ENCODE measurements at places on chromosomes 2 and 18.

- DNase-seq, result no peak
Observed at GRCh38 chr2:120375251-120376020, 29.5 kb downstream of the INHBB start.

- DNase-seq, result no peak
Observed at GRCh38 chr18:65091744-65092329, 659.0 kb upstream of the CDH7 start.

DNA sequence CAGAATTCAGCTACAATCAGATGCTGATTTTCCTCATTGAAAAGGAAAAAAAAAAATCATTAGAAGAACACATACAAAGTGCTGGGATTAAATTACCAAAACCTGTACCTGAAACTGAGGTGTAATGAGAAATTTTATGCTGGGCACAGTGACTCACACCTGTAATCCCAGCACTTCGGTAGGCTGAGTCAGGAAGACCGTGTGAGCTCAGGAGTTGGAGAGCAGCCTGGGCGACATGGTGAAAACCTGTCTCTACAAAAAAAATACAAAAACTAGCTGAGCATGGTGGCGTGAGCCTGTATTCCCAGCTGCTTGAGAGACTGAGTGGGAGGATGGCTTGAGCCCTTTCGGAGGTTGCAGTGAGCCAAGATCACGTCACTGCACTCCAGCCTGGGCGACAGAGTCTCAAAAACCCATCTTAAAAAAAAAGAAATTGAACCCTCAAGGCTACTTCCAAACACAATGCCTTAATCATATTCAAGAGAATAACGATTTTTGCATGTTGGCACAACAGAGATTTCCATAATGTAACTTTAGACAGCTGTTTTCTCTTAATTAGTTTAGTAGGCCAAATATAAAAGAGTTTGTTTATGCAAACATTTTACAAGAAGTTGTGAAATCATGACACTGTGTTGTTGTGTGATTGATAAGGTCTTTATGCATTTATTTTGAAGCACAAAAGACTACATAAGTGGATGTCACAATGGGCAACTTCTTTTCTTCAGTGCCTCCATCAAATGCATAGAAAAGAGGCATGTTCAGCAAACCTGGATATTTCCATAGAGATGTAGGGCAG lies 63.9 kb downstream of the FAM161A start:
- DNase-seq, result no peak

GRCh38 chr2:230614913-230615332 lies 97.7 kb upstream of the CAB39 start:
- DNase-seq, result peak; percentile 53

GRCh38 chr2:131521961-131522781 lies 5.5 kb upstream of the CCDC74A start:
- no peak for DNase-seq

GRCh38 chr18:26545335-26546123 lies 2.8 kb downstream of the KCTD1 start:
- DNase-seq, result no peak

DNA sequence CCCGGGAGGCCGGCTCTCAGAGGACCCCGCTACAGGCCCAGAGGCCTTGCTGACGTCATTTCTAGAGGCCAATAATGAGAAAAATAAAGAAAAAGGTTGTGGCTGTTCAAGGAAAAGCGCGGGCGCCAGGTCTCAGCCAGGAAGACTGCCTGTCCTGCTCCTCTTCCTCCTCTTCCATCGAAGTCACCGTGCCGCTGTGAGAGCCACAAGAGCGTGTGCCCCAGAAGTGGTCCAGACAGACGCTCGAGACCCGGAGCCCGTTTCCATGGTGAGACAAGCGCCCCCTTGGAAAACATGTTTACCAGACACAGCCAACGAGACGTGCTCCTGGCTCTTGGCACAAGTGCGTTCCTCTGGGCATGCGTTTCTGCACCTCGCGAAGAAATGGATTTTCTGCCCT lies 210.5 kb downstream of the HDAC4 start:
- no peak for DNase-seq

DNA sequence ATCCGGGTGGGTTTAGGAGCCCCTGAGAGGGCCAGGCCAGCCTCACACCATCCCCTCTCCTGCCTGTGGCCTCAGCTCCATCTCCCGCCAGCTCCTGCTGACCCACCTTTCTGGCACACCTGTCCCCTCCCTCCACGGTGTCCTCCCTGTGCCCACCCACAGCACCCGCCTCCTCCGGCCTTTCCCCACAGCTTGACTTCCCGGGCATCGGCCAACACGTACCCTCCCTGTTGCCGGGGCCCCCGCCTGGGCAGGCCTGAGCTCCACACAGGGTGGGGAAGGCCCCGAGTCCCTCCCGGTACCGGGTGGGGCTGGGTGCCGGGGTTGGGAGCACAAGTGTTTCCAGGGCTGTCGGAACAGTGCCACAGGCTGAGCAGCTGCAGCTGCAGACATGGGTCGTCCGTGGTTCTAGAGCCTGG lies 6.5 kb downstream of the GPC1 start:
- DNase-seq, result no peak

DNA sequence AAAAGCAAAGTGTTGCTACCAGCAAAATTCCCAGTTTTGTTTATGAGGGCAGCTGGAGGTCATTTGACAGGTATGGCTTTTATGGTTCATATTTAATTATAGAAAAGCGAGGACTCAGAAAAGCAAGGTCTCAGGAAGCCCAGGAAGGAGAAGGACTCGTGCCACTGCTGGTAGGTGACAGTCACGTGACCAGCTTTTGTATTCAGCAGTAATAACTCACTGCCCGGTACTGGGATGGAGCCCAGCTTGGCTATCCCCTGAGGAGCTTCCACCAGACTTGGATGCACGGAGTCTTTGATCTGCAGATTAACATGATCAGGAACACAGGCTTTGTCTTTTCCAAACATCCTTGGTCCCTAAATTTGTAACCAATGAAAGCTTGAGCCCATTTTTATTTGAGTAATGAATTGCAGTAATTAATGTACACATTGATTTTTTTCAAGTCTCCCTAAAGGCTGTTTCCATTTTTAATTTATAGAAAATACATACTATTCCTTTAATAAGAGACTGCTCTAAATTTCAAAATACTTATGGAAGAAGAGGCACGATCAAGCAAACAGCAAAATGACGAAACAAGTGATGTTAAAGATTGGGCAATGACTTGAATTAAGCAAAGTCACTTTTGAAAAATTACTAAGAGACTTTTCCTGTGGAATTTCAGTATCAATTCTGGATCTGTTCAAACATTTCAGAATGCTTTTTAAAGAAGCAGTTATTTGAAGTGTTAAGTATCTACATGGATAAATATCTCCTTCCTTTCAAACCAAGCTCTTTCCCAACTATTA lies 251.7 kb upstream of the HNRNPA3 start:
- DNase-seq, result no peak

GRCh38 chr2:3260959-3261358 lies 116.7 kb downstream of the EIPR1 start:
- no peak for DNase-seq

DNA sequence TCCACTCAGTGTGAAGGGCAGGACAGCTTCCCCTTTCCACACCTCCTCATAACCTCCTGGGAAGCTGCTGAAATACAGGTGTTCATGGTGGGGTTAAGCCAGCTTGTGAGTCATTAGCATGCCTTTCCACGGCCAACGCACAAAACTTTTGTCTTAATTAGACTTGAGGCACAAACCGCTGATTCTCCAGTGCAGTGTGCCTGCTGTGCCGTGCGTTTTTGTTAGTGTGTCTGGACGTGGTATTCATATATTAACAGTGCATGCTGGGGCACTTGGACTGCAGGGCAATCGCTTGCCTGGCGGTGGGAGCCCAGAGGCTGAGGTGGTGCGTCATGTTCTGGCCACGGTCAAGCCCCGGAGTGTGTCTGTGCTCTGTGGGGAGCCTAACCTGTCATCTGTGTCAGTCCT lies 156.2 kb downstream of the SH3RF3 start:
- DNase-seq, result no peak

DNA sequence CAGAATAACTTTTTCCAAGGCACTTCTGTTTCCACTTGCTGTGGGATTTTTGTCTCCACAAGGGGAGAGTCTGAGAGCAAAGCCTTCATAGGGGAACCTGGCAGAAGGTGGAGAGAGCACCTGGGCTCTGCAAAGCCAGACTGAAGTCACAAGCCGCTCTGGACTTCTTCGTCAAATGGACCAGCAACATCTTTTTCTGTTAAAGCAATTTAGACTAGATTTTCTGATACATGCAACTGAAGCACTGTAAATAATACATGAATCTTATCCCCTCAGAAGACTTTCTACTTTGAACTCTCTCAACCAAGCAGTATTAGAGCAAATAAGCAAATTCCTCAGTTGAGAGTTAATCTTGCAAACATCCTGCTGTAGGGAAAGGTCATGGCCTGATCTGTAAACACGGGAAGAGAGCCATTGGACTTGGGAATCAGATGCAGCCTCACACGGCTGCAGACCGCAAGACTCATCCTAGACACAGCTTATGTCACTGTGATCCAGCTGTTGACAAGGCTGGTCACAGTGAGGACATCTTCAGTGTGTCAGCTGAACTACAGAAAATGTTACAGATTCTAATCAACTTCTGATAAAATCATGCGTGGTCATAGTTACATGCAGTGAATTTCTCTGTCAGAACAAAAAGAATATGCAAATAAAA lies 3.2 kb downstream of the SH3YL1 start:
- no peak for DNase-seq

DNA sequence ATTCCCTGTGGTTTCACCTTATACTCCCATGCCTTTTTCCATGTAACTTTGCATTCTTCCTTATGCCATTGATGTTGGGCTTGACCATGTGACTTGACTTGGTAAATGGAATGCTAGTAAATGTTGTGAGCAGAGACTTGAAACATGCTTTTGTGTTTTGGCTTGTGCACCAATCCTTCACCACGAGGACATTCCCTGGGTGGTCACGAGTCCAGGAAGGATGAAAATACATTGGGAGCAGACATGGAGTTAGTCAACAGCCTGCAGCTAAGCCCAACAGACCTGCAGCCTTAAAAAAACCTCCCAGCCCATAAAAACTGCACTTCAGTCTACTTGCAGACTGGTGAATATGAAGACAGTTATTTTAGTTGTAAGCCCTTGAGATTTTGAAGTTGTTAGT lies 116.5 kb upstream of the SPATS2L start:
- DNase-seq, result no peak

GRCh38 chr18:55549474-55550104 lies 38.4 kb downstream of the TCF4 start:
- DNase-seq, result no peak

DNA sequence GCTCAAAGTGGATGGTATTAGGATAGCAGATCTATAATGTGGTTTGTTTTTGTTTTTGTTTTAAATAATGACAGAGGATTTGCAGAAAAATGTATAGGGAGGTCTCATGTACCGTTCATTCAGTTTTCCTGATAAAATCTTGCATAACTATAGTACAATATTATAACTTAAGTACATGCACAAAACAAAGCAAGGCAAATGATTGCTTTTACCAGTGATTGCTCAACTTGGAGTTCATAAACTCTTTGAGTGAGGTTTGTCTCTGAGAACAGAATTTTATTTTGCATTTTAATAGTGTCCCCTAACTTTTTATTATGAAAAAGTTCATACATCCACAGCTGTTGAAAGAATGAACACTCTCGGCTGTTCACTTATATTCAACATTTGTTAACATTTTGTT lies 96.6 kb downstream of the MAP4K4 start:
- DNase-seq, result no peak

GRCh38 chr2:107473150-107473549 lies 353.5 kb upstream of the RGPD4 start:
- no peak for DNase-seq

- no peak for DNase-seq
Observed at GRCh38 chr2:134988994-134989605, 58.1 kb downstream of the MAP3K19 start.

- DNase-seq, result no peak
Observed at GRCh38 chr2:20210462-20210861, 14.5 kb downstream of the SDC1 start.

DNA sequence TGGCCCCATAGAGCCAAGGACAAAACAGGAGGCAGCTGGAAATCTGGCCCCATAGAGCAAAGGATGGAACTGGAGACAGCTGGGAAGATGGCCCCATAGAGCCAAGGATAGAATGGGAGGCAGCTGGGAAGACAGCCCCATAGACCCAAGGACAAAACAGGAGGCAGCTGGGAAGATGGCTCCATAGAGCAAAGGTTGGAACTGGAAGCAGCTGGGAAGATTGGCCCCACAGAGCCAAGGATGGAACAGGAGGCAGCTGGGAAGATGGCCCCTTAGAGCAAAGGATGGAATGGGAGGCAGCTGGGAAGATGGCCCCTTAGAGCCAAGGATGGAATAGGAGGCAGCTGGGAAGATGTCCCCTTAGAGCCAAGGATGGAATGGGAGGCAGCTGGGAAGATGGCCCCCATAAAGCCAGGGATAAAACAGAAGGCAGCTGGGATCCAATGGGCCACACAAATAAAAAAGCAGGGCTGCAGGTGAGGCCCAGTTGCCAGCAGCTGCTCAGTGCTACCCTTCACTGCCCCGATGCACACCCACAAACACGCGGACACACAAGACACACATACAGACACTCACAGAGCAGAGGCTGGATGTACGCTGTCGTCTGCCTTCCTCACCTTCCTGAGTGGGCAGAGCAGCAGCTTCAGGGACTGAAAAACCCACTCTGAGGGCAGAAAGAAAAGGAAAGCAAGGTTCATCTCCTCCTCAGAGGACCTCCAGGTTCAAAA lies 505.4 kb upstream of the MYT1L start:
- DNase-seq, result no peak

GRCh38 chr2:28620801-28621171 lies 124.9 kb downstream of the PLB1 start:
- no peak for DNase-seq

DNA sequence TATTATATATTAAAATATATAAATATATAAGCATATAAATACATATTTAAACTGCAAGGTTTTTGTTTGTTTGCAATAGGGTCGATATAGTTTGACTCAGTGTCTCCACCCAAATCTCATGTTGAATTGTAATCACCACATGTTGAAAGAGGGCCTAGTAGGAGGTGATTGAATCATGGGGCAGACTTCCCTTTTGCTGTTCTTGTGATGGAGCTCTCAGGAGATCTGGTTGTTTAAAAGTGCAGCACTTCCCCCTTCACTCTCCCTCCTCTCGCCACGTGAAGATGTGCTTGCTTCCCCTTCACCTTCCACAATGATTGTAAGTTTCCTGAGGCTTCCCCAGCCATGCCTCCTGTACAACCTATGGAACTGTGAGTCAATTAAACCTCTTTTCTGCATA lies 2137.3 kb upstream of the CELF4 start:
- DNase-seq, result no peak

- no peak for DNase-seq
Observed at GRCh38 chr18:54791657-54792056, 36.6 kb upstream of the RAB27B start.

DNA sequence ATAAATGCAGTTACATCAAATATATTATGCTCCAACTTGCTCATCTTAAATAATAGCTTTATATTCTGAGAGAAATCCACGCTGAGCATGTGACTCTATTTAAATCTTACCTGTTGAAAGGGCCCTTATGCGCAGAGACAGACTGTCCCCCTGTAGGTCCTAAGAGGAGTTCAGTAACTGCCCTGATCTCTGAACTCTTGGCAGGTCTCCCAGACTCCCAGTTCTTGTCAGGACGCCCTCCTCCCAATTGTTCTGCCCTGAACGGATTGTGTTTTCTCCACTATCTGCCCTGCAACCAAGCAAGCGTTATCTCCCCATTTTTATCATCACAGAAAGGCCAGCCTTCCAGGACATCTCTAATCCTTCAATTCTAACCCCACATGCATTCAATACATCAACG lies 954.6 kb downstream of the TSN start:
- no peak for DNase-seq

- no peak for DNase-seq
Observed at GRCh38 chr2:43228321-43228751, 1.9 kb upstream of the ZFP36L2 start.
